ENCODE measurements at places on chromosomes 5 and 9.
A peak's percentile ranks its signal among the peaks of the same experiment; 100 is the strongest.

DNA sequence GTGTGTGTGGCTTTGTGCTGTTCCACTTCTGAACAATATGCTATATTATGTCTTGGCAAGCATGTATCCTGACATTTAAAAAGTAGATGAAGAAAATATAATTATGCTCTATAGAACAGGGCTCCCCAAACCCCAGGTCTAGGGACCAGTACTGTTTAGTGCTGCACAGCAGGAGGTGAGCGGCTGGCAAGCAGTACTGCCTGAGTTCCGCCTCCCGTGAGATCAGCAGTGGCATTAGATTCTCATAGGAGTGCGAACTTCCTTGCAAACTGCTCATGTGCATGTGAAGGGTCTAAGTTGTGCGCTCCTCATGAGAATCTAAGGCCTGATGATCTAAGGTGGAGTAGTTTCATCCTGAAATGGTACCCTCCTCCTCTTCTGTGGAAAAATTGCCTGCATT is 979.1 kb upstream of the CTNND2 start:
- DNase-seq = no peak

DNA sequence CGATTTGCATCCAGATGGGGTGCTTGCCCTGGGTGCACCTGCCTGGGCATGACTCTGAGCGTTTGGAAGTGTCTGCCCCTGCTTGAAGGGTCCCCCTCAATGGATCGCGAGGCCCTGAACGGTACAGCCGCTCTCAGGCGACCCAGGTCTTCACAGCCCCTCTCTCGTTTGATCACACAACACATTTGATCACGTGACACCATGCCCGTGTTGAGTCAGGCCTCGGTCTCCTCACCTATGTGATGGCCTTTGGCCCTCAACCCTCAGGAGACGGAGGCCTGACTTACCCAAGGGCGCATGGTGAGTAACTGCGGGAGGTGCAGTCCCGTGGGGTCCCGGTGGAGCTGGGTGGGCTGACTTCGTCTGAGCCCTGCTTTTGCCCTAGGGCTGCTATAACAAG is 3.0 kb upstream of the ASB6 start:
- no peak for DNase-seq

- no peak for DNase-seq
Observed at GRCh38 chr9:23145467-23145866, 680.6 kb downstream of the ELAVL2 start.

- DNase-seq = no peak
Observed at GRCh38 chr5:174281855-174282254, 236.3 kb downstream of the NSG2 start.

DNA sequence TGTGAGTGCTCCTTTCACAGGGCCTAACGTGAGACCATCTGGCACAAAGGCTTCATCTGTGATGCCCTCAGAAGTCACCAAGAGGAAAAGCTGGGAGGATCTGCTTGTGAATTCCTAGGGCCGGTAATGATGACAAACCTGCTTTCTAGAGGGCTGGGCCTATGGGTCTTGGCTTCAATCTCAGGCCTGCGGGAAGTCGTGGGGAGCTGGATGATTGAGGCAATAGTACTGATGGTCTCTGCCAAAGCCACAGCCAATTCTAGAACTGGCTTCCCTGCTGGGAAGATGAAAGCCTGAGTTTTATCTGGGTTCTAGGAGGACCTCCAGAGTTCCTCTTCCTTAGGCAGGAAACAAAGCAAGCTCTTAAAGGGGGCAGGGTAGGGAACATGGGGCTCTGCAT is 102.7 kb downstream of the TMEM215 start:
- DNase-seq = no peak

DNA sequence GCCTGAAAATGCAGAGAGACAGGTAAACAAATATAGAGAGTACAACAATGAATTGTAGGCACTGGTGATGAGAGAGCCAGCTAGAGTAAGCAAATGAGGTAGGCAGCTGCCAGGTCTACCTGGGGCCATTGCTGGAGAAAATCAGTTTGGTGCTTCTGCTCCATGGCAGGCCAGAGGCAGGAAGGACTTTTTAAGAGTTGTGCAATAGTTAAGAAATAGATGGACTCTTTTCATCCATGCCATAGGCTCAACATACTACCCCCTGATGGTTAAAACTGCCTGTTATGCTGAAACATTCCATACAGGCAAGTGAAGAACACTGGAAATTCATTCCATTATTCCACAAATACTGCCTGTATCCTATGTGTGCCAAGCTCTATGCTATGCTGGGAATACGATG is 86.5 kb upstream of the CCDC112 start:
- DNase-seq = no peak

DNA sequence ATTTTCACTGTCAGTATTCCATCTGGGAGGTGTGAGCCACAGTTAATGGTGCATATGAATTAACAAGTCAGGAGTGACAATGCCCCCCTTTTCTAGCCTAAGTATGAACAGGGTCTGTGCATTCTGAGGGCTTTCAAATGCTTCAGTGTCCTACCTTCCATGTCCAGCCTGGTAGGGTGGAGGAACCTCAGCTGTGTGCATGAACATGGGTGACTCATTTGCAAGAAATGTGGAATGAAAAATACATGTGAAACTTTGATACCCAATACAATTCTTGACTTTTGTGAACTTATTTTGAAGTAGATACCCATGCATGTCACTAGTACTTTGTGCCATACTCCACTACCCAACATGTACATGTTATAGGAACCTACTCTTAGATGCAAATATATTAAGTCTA is 375.8 kb downstream of the SEMA5A start:
- DNase-seq = no peak

- peak; percentile 38 for DNase-seq
Observed at GRCh38 chr5:94849821-94850736, 231.6 kb downstream of the SLF1 start.

DNA sequence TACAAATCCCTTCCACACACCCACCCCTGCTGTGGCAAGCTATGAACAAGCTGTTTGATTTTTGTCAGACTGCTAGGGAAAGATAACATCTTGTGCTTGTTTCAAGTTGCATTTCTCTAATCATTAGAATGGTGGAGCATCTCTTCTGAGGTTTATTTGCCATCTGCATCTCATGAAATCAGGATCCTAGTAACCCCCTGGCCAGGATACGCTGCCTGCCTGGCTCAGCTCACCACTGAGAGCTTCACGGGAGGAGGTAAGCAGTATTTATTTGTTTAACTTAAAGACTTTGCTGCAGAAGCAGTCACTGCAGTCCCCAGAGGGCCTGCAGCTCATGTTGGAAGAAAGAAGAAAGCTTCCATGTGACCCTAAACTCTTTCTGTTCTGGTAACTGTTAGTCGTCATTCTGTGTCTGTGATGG is 83.3 kb upstream of the CXCL14 start:
- DNase-seq = no peak

- DNase-seq = no peak
Observed at GRCh38 chr5:75108931-75109596, 56.7 kb upstream of the GCNT4 start.

GRCh38 chr5:15887093-15887492 is 292.5 kb downstream of the MARCHF11 start:
- no peak for DNase-seq

- no peak for DNase-seq
Observed at GRCh38 chr5:21856987-21857386, 996.2 kb downstream of the CDH12 start.

GRCh38 chr9:93209097-93209496 is 25.2 kb downstream of the WNK2 start:
- DNase-seq = no peak

DNA sequence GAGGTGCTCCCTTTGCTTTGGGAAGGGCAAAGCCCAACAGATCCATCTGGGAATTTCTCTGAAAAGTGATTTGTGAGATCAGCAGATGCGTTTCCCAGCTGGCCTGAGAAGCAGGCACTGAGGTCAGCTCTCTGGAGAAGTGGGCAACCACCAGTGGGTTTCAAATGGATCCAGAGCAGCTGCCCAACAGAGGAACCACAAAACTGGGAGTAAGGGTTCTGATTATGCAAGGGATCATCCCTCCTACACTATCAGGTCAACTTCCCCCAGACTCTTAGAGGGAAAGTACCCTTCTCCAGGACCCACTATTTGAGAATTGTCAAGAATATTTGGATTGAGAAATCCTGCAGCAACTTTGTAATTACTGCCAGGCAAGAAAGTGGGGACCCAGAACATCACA is 21.7 kb downstream of the CCL28 start:
- DNase-seq = no peak
